ENCODE measurements at places on chromosomes 16 and 17. TPM values are rescaled to one million over a fixed set of nuclear protein-coding genes. Genes with fewer than 3 reads are reported as not detected.

Gene IGF2BP1
- 30.6 TPM for total RNA-seq

Gene CLDN7
- 2.6 TPM for total RNA-seq

Gene ZFP3
- 1.1 TPM for total RNA-seq

Gene AOC2
- total RNA-seq = 0.44 TPM

Gene SDK2
- under 0.01 TPM for total RNA-seq

Gene CRYBA1
- total RNA-seq = not detected

Gene SLC6A2
- 0.43 TPM for total RNA-seq

Gene TBC1D3I
- not detected for total RNA-seq

Gene FOXJ1
- total RNA-seq = not detected

Gene KRTAP4-5
- not detected for total RNA-seq

Gene CLDN6
- 0.14 TPM for total RNA-seq

Gene SLC5A10
- not detected for total RNA-seq

Gene HSPB9
- not detected for total RNA-seq

Gene CALB2
- total RNA-seq = 14.4 TPM

Gene CDRT15
- total RNA-seq = not detected

Gene ZFPM1
- 4.4 TPM for total RNA-seq

Gene SAP30BP
- total RNA-seq = 66.6 TPM

Gene TOX3
- total RNA-seq = not detected

Gene ZFP1
- 19.5 TPM for total RNA-seq

Gene UMOD
- total RNA-seq = not detected

Gene WNT9B
- not detected for total RNA-seq

Gene CLN3
- 28.0 TPM for total RNA-seq

Gene C16orf92
- not detected for total RNA-seq

Gene MYCBPAP
- total RNA-seq = 0.44 TPM

Gene PRCD
- 4.3 TPM for total RNA-seq

Gene MILR1
- total RNA-seq = 10.7 TPM

Gene ADAMTS18
- total RNA-seq = 0.22 TPM

Gene CIITA
- not detected for total RNA-seq

Gene HEATR3
- total RNA-seq = 42.8 TPM

Gene MED1
- 33.5 TPM for total RNA-seq

Gene P2RX5
- 2.0 TPM for total RNA-seq

Gene RNF227
- total RNA-seq = 6.2 TPM

Gene GCSH
- total RNA-seq = 12.9 TPM

Gene PDIA2
- 0.57 TPM for total RNA-seq

Gene INTS2
- total RNA-seq = 22.6 TPM

All from placental pericyte (primary cell).